ENCODE measurements at places on chromosomes 1 and 21.
A peak's percentile ranks its signal among the peaks of the same experiment; 100 is the strongest.

DNA sequence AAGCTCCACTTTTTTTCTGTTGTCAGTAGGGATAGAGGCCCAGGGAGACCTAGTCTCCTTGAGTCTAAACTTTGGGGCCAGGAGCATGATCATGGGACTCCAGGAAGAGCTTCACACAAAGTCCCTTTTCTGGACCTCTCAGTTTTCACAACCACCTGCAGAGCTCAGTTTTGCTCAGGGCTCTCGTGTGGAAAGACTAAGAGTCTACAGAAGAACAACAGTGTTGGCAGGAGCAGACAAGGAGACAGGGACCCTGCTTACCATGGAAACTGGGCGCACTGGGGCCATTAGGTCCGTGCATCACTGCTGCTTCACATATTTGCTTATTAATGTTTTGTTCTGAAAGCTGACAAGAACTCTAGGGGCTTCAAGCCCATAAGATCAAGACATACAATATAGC, 63.9 kb upstream of the HSD17B7 start:
- no peak for DNase-seq

GRCh38 chr21:37364722-37365121, 1.9 kb upstream of the DYRK1A start:
- DNase-seq = no peak

- DNase-seq = no peak
Measured at GRCh38 chr1:70314706-70315304, 39.7 kb downstream of the ANKRD13C start.

- no peak for DNase-seq
Measured at GRCh38 chr1:180236698-180237509, 6.8 kb downstream of the LHX4 start.

GRCh38 chr1:17125756-17126237, 6.5 kb upstream of the PADI2 start:
- DNase-seq = peak; percentile 70

GRCh38 chr1:233180641-233181364, 114.7 kb downstream of the PCNX2 start:
- no peak for DNase-seq

DNA sequence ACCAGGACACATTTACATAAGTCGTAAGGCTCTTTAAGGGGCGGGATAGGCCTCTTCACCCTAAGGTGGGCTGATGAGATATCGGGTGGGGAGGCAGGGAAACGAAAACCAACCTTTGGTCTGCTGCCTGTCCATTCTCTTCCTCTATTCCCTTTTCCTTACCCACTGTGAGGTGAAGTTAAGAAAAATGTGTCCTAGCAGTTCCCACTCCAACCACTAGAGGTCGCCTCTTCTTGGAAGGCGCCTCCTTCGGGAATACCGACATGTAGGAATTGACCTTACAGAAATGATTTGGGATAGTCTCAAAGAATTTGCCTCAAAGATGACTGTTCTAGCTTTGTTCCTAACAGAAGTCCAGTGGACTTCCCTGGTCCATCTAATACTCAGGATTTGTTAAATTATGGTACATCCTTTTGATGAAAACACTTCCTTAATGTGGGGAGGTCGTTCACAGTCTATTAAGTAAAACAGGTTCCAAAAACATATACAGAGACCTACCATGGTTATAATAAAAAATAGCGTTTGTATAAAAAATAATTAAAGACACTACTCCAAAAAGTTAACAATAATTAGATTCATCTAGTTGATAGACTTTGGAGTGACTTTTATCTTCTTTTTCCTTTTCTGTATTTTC, 14.1 kb downstream of the AZIN2 start:
- peak; percentile 62 for DNase-seq

DNA sequence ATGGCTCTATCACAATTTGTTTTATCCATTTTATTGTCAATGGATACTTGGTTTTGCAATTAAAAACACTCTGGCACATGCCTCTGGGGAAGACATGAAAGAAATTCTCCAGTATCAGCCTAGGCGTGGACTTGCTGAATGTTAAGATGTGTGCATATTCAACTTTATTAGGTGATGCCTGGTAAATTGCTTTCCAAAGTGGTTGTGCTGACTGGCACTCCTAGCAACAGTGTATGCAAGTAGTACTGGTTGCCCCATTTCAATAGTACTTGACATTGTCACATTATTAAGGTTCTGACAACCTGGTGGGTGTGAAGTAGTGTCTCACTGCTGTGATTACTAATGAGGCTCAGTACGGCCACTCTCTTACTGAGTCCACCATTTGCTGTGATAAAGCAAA, 48.1 kb downstream of the BEND5 start:
- no peak for DNase-seq

DNA sequence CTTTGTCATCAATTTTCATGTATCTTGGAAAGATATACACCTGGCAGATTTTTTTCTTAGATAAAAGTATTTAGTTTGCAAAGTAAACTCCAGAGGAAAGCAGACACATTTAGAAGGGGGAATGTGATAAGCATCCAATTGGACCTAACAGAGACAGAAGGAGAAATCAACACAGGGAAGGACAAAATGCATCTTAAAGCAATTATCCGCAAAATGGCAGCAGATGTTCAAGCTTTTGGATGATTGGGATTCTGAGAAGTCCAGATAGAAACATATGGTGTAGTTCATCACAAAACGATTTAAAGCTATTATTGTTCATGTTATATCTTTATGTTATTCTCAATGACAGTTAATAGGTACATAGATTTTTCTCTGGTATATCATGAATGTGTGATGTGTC, 1153.1 kb upstream of the B3GALT2 start:
- no peak for DNase-seq

GRCh38 chr1:107172450-107173170, 31.8 kb downstream of the NTNG1 start:
- no peak for DNase-seq

GRCh38 chr1:20936621-20937020, 149.5 kb upstream of the HP1BP3 start:
- DNase-seq = no peak

DNA sequence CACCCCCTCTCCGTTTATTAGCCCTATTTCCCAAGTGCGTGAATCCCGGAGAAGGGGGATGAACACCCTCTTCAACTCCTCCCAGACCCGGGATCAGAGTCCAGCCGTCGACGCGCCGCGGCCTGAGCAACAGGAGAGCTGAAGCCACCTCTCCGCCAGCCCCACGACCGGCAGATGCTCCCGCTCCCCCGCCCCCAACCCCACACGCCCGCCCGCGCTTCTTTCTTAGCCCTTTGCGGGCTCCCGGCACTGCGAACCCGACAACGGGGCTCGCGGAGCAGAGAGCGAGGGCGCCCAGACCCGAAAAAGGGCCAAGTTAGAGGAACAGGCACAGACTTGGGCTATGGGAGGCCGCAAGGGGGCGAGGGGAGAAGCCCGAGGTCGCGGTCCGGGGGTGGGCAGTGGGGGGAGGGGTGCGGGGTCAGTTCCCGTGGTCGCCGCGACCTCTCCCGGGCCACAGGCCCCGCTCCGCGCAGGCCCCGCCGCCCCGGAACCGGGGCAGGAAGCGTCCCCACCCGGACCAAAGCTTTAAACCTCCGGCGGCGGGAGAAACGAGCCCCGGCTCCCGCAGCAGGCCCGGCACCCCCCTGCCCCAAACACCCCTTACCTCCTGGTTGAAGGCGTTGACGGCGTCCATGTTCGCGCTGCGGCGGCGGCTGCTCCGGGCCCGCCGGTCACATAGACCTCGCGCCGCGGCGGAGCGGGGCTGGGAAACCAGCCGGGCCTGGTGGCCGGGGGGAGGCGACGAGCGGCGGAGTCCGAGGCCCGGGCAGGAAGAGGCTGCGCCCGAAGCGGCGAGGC, 662 bp downstream of the SCAF4 start:
- DNase-seq = peak; percentile 49

- no peak for DNase-seq
Measured at GRCh38 chr1:235102259-235102582, 26.4 kb downstream of the TOMM20 start.

GRCh38 chr1:180230791-180231505, 884 bp downstream of the LHX4 start:
- DNase-seq = peak; percentile 19

Data from fibroblast of gingiva (primary cell).